ENCODE measurements at places on chromosomes 7 and 10.
A peak's percentile ranks its signal among the peaks of the same experiment; 100 is the strongest.

DNA sequence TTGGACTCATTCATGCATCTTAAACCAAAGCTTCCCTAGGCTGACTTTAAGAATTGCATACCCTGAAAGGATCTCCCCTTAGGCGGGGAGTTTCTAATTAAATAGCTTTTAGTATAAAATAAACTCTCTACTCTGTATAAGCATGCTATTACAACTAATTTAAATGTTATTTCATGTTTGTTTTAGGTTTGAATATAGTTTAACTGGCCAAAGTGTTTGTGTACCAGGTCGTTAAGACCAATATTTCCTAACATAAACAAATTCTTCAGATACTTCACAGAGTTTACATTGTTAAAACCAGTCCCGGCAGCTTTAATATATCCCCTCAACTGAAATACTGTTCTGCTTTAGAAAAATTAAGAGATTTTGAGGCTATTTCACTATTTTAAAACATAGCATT is 2.3 kb downstream of the GLI3 start:
- DNase-seq = no peak

DNA sequence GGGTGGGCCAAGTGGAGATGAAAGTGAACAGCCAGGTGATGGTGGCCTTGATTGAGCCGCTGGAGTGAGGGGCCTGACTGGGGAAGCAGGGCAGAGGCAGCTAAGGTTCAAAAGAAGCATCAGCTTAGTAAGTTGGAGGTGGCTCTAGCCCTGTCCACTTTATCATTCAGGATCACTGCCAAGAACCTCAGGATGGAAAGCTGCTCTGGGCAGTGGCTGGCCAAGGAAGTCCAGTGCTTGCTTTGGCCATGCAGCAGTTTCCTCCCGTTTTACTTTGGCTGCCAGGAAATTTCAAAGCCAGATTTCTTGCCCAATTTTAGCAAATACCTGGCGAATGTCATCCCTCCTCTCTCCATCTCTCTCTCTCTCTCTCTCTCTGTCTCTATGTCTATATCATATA is 384.9 kb downstream of the PLXNA4 start:
- no peak for DNase-seq

GRCh38 chr10:125502276-125502675 is 180.7 kb downstream of the TEX36 start:
- no peak for DNase-seq

- DNase-seq = no peak
Measured at GRCh38 chr10:8967061-8967460, 912.6 kb downstream of the GATA3 start.

DNA sequence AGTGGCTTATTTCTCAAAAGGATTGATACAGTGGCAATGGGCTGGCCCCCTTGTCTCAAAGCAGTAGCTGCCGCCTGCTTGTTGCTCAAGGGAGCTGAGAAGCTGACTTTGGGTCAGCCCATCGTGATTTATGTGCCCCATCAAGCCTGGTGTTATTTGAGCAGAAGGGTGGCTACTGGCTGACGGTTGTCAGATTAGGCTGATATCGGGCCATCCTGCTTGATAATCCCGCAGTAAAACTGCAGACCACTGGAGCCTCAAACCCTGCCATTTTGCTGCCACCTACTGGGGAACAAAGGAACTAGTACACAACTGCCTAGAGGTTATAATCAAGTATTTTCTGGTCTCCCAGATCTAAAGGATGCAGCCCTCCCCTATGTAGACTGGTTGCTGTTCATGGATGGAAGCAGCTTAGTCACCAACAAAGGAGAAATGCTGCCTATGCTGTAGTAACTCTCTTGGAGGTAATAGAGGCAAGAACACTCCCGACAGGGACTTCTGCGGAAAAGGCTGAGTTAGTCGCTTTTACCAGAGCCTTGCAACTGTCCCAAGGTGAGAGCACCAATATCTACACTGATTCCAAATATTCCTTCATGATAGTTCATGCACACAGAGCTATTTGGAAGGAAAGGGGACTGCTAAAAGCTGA is 65.9 kb upstream of the ZNF92 start:
- peak; percentile 65 for DNase-seq

- DNase-seq = no peak
Measured at GRCh38 chr10:10526846-10527245, 490.8 kb upstream of the CELF2 start.

GRCh38 chr10:77328272-77328816 is 309.3 kb downstream of the KCNMA1 start:
- peak; percentile 58 for DNase-seq

- no peak for DNase-seq
Measured at GRCh38 chr7:110311556-110311955, 779.4 kb upstream of the LRRN3 start.

DNA sequence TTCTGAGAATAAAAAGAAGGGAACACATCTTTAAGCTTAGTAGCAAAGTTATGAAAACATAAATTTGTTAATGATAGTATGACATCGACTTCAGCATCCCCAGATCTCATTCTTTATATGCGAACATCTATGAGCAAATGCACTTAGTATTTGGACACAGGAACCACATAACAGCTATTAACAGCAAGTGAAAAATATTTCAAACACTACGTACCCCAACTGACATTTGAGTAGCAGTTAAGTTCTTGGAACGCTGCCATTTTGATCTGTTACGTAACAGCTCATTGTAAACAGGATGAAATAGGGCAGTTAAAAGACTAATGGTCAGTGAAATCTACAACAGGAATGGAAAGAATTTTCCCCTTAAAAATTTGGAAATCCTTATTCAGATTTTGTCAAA is 428.9 kb downstream of the TNS3 start:
- peak; percentile 75 for DNase-seq

DNA sequence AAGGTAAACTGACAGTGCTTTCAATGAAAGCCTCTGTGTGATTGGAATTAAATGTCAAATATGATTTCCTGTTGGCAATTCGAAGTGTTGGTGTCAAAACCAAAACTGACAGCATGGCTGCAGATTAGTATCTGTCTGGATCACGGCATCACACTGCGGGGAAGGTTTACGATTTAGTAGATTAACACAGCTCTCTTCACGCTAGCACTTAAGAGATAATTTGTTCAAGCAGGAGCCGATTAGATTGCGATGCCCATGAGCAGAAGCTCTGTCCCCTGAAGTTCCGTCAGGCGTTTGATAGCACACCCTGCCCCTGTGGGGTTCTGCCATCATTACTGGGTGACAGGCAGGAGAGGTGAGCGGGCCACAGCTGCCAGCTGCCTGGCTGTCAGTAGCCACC is 279.5 kb upstream of the AUTS2 start:
- no peak for DNase-seq

GRCh38 chr10:121579656-121580055 is 18.6 kb downstream of the FGFR2 start:
- no peak for DNase-seq

GRCh38 chr10:125002423-125003145 is 60.7 kb downstream of the ZRANB1 start:
- DNase-seq = no peak

DNA sequence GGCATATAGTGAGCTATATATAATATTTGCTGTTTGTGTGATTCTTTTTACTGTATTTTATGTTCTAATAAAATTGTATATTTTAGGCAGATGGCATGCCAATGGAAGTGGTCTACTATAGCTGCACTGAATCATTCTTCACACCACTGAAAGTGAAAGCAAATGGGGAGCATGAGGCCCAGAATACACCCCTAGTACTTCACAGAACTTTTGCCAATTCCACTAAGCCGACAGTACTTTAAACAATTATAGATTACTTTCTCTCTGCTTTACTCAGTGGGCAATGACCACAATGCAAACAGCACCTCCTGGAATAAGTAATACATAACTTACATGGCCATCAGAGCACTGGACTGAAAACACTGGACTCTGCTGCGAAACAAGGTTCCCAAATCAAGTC is 70.2 kb downstream of the ANKRD26 start:
- DNase-seq = peak; percentile 30

- no peak for DNase-seq
Measured at GRCh38 chr7:142693911-142694310, 55.4 kb upstream of the PRSS1 start.

DNA sequence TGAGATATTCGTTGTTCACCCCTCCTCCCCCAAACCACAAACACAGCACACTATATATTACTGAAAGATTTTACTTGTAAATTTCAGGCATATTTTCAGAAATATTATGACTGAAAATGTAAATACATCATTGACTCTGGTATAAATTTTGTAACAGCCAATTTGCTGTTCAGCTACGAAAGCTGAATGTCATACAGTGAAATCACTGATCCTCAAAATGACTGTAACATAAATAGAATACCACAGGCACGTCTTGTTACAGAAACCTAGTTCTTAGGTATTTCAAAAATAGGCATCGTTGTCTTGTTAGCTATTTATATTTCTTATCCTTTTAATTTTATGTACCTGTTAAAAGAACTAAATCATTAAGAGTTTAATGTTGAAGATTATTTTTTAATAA is 15.1 kb downstream of the TRUB1 start:
- DNase-seq = no peak

- DNase-seq = no peak
Measured at GRCh38 chr7:129083525-129083924, 28.6 kb upstream of the TNPO3 start.

DNA sequence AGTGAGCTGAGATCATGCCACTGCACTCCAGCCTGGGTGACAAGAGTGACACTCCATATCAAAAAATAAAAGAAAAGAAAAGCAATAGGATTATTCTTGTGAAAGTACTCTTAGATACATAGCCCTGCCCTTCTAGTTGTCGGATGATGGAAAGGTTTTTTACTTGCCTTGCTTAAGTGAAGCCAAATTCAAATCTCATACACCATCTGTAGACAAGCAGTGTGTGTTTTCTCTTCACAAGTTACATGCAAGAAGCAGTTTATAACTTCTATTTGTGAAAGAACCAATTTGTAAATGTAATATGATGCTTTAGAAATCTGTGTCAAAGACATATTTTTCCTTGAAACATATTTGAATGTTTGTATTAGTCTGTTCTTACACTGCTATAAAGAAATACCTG is 15.8 kb upstream of the MPP7 start:
- DNase-seq = no peak

DNA sequence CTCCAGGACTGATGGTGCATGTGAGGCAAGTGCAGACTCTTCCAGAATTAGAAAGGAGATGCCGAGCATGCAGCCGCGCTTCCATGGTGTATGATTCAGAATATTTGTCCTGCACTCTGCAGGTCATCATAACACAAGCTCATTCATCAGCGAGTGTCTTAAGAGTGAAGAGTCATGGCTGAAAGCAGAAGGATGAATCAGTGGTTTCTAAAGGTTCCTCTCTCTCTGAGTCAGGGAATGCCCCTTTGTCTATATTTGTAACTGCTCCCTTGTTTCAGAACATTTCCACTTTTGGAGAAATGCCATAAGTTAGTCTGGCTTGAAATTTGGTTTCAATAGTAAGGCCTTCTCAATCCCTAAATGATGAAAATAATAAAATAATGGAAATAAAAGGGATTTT is 52.3 kb downstream of the HECW1 start:
- DNase-seq = peak; percentile 51

GRCh38 chr7:47337531-47337930 is 244.4 kb downstream of the TNS3 start:
- DNase-seq = peak; percentile 11

GRCh38 chr7:78007231-78007630 is 208.7 kb downstream of the PHTF2 start:
- no peak for DNase-seq

GRCh38 chr10:79367426-79368189 is 20.3 kb downstream of the PPIF start:
- DNase-seq = no peak

DNA sequence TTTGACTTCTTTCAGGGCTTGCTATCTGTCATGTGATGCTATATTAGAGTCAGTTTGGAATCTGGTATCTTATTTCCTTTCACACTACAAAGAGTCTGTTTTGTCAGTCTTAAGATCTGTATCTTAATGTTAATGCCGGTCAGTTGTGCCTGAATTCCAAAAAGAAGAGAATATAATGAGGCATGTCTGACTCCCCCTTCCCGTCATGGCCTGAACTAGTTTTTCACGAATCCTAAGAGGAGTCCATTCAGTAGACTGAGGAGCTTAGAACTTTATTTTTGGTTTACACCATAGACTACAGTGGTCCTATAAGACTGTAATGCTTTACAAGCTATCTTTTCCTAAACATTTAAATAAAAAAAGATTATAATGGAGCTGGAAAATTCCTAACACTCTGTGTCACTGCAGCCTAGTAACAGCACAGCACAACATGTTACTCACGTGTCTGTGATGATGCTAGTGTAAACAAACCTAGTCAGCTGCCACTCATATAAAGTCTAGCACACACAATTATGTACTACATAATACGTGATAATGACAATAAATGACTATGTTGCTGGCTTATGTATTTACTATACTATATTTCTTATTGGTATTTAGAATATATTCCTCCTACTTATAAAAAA is 50.6 kb downstream of the VPS41 start:
- DNase-seq = no peak

DNA sequence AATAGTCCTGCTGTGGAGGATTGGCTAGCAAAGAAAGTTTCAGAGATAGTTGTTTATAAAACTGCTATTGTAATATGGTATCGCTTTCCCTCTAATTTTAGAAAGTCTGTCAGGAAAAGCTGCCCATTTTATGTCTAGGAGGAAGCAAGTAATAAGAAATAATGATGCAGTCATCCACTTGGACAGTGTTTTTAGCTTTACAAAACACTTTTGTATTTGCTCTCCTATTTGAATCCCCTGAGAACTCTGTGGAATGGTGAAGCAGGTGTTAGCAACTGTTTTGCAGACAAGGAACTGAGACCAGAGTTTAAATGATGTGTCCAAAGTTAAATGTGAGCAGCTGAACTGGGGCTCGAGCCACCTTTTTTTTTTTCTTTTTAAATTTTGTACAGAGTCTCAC is 455.8 kb downstream of the XPNPEP1 start:
- DNase-seq = no peak

DNA sequence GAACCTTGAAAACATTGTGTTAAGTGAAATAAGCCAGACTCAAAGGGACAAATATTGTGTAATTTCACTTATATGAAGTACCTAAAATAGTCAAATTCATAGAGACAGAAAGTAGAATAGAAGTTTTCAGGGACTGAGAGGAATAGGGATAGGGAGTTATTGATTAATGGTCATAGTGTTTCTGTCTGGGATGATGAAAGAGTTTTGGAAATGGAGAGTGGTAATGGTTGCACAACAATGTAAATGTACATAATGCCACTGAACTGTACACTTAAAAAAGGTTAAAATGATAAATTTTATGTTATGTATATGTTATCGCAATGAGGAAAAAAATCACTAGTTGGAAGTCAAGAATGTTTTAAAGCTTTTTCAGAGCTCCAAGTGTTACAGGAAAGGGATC is 33.5 kb upstream of the IMMP2L start:
- no peak for DNase-seq

DNA sequence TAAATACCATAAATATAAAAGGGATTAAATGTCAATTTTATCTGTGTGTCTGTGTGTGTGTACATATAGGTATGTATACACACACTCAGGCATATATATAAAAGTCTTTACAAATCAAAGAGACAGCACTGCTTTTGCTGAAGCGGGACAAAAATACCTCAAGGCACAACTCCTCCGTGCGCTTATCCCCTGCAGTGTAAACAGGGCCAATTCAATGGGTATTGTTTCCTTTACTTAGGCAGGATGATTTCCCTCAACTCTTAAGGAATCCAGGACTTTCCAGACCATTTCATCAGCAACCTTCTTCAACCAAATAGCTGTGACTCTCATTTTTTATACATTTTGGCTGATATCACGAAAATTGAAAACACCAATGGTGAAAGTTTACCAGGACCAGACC is 227.7 kb downstream of the CRPPA start:
- no peak for DNase-seq

- DNase-seq = no peak
Measured at GRCh38 chr10:29522061-29522855, 112.5 kb downstream of the SVIL start.

GRCh38 chr7:141534757-141535737 is 16.2 kb upstream of the AGK start:
- DNase-seq = no peak

- DNase-seq = no peak
Measured at GRCh38 chr10:76333326-76333725, 901.9 kb downstream of the LRMDA start.

Measured in ACHN (cell line).